Psoas muscle (tissue), 8 donors: ENCODE measurements at places on chromosomes 5 and 9. TPM values are rescaled to one million over a fixed set of nuclear protein-coding genes. Genes with fewer than 3 reads are reported as not detected.
A peak's percentile ranks its signal among the peaks of the same experiment; 100 is the strongest.

PCDHGA2 gene
- 1.2 TPM for total RNA-seq

CA9 gene
- total RNA-seq: not detected

PFDN1 gene
- 48.0 TPM for total RNA-seq

VAV2 gene
- 2.1 TPM for total RNA-seq

GRCh38 chr9:128361296-128361985 lies 9.7 kb upstream of the URM1 start:
- peak overlapping the region; percentile 62 for H3K4me3 ChIP-seq
- H3K27ac ChIP-seq: peak overlapping the region; percentile 24
- DNase-seq: no peak
- H3K36me3 ChIP-seq: no peaks in the 10 kb centered on the region
- H3K27me3 ChIP-seq: no peaks in the 10 kb centered on the region

- peak overlapping the region; percentile 25 for H3K27ac ChIP-seq
- peaks cover 66% of the 10 kb centered on the region for H3K4me1 ChIP-seq
- H3K27me3 ChIP-seq: no peaks in the 10 kb centered on the region
- H3K4me3 ChIP-seq: no peak overlapping the region
- DNase-seq: no peak
Measured at GRCh38 chr5:96969366-96969765, 33.5 kb downstream of the LNPEP start.

DNA sequence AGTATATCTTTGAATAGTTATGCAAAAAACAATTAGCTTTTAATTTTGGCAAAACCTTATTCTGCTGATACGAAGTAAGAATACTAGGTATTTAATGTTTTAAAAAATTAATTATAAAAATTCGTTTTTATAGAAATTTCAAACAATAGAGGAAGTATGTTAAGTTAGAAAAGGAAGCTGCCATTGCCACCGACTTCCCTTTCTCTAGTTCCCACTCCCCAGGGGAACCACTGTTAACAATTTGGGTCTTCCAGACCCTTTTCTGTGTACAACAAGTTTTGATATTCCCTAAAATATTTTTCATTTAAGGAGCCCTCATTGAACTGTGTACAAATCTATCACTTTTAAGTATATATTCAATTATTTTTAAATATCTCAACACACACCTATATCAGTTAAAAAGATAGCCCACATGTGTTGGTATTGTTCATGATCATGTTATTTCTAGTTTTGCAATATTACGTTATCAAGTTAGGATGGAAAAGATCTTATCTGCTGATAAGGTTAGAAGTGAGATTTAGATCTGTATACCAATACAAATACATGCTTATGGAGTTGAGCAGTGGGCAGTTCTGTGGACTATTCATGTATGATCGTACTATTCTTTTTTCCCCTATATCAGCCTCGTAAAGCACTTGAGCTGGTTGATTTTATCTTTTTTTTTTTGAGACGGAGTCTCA lies 25.9 kb downstream of the NDFIP1 start:
- H3K27me3 ChIP-seq: no peaks in the 10 kb centered on the region
- DNase-seq: no peak
- no peak overlapping the region for H3K4me3 ChIP-seq
- no peak overlapping the region for H3K27ac ChIP-seq

DNA sequence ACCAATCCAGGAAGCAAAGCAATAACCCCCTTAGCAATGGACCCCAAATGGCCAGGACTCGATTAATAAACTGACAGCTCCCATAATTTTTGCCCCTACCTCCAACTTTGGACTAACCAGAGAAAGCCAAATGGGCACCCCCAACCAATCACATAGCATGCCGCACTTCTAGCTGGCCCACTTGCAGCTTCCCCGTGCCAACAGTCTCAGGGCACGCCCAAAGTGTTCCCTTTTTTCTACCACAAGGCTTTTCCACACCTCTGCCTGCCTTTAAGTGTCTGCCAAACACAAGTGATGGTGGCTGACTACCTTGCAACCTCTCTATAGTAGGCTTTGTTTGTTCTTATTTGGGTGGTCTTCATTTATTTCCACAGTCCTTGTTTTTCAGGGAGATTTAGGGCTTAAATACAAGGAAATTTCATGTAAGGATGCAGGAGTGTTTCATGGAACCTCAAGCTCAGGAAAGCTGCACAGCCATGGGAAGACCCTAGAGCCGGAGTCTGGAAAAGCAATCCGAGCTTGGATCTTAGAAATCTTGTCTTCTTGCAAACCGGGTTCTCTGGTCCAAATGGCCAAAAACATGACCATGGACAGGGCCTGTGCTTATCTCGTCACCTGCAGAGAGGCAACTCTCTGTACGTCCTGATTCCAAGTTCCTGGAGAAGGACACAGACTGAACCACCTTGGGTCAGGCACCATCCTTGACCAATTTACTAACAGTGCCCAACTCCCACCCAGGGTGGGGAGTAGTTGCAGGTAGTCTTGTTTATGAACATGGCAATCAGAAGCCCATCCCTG lies 89.2 kb downstream of the THBS4 start:
- H3K4me3 ChIP-seq: no peak overlapping the region
- no peaks in the 10 kb centered on the region for H3K4me1 ChIP-seq

DNA sequence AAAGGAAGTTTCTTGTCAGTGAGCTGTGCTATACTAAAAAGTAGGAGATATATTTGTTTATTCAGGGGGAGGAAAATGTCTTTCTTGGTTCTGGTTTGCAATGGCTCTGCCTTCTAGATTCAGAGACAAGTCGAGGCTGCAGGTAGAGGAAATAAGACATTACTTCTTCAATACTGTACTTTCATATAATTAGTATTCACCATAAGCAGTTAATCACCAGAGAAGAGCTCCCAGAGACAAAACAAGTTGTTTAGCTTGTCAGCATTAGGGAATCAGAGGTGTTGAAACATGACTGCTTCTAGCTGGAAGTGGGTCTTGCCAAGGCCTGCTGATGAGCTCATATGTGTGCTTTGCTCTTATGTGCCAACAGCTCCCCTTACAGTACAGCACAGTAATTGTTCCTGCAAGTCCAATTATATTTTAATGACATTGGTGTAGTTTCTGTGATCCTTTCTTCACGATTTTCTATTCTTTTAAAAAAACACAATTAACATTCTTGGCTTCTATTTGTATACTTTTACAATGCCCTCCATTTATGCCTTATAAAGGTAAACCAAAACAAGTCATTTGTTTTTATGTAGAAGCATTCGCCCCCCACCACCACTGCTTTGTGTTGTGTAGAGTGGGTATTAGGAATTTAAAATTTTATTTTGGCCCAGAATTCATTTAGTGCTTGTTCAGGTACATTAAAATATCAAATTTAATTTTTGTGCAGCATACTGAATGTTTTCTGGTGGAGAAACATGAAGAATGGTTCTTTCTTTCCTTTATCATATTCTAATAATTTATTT lies 112.2 kb downstream of the RPS23 start:
- H3K4me1 ChIP-seq: peaks cover 14% of the 10 kb centered on the region
- peak overlapping the region; percentile 71 for H3K27ac ChIP-seq
- H3K27me3 ChIP-seq: no peaks in the 10 kb centered on the region
- H3K36me3 ChIP-seq: no peaks in the 10 kb centered on the region
